ENCODE measurements at places on chromosomes 16 and 17. TPM values are rescaled to one million over a fixed set of nuclear protein-coding genes. Genes with fewer than 3 reads are reported as not detected.

The CMTM2 gene
- not detected for total RNA-seq

The KRTAP1-4 gene
- not detected for total RNA-seq

DNA sequence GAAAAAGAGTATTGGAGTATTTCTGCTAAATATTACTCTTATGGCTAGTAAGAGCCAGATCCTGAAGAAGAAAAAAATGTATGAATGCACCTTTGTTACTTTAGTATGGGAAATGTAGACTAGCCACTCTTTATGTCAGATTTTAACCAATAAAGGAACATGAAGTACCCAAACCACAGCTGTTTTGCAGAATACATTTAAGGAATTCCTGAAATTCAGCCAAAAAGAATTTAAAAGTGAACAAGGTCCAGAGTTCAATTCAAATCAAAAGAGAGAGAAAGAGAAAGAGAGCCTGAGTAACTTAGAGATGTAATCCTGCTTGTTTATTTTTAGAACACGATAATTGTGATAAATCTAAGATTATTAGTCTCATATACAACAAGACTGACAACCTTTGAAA lies 1.2 kb downstream of the KCNJ16 start:
- DNase-seq: no peak

GRCh38 chr16:87698676-87699199 lies 67.0 kb downstream of the KLHDC4 start:
- DNase-seq: no peak

DNA sequence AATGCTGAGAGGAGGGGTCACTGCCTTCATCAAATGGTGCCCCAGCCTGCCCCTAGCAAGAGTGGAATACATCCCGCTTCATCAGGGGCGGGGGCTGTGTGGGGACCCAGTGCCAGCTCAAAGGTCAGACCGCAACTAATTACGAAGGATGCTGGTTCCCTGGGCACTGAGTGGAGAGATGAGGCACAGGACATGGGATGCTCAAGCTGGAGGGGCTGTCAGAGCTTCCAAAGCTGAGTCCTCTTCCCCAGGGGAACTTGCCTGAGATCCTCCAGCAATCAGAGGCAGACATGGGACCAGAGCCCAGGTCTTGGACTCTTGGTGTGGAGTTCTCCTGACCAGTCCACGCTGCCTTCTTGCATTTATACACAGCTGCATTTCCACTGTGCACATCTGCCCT lies 18.9 kb downstream of the UNC45B start:
- DNase-seq: no peak

Measured in breast epithelium (tissue), 4 donors.